Lower lobe of right lung (tissue), 2 donors: ENCODE measurements at places on chromosomes 5 and 9.

DNA sequence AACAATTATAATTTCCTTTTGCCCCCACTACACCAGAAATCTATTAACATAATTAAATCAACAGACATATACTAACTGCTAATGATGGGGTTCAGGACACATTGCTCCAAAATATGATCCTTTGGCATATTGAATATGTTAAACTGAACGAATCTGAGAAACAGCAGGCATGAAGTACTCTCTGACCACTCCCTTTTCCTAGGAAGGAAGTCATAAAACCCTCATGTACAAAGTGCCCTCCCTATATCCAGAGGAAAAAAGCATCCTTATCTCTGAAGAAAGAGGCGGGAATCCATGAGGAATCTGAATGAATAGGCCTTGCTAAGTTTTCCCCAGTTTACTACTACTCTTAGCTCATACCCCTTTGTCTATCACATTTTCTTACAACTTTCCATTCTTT is 67.9 kb downstream of the ADAMTS6 start:
- H3K36me3 ChIP-seq: no peaks in the 10 kb centered on the region
- no peak overlapping the region for H3K27ac ChIP-seq
- no peak for DNase-seq
- no peak overlapping the region for H3K4me3 ChIP-seq
- H3K4me1 ChIP-seq: no peaks in the 10 kb centered on the region

GRCh38 chr9:133616643-133617405 is 7.6 kb upstream of the FAM163B start:
- H3K4me1 ChIP-seq: peaks cover 7% of the 10 kb centered on the region
- no peak for DNase-seq
- H3K27ac ChIP-seq: no peak overlapping the region
- H3K27me3 ChIP-seq: peaks cover 45% of the 10 kb centered on the region
- no peak overlapping the region for H3K4me3 ChIP-seq

DNA sequence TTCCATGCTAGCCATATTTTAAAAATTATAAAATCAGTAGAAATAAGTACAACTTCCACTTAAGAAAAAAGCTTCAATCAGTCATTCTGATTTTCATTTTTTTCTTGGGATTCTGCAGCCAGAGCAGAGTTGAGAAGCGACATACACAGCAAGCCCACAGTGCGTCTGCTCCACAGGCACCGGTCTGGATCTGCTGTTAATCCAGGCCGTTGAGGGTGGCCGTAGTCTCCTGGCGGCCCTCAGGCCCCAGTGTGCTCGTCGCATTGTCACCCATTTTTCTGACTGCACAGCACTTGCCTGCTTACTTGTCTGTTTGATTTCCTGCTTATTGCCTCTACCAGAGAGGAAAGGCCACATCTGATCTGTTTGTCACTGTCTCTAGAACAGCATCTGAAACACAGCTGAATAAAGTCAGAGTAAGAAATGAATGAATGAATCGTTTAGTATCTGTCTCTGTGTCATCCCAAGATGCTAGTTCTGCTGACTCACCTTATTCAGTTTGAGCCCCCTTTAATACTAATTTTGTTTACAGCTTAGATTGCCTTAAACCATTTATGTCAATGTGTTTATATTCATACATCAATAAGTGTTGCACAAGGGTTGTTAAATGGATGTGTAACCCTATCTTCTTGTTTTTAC is 11.6 kb upstream of the ASPN start:
- H3K4me1 ChIP-seq: peaks cover 5% of the 10 kb centered on the region
- H3K27ac ChIP-seq: no peak overlapping the region
- H3K36me3 ChIP-seq: no peaks in the 10 kb centered on the region
- no peak for DNase-seq

- H3K27me3 ChIP-seq: no peaks in the 10 kb centered on the region
- no peak overlapping the region for H3K4me3 ChIP-seq
- H3K4me1 ChIP-seq: no peaks in the 10 kb centered on the region
Measured at GRCh38 chr5:97601651-97602050, 418.6 kb upstream of the RIOK2 start.

GRCh38 chr5:120083851-120084542 is 380.1 kb upstream of the PRR16 start:
- no peaks in the 10 kb centered on the region for H3K36me3 ChIP-seq
- no peak overlapping the region for H3K27ac ChIP-seq
- no peaks in the 10 kb centered on the region for H3K27me3 ChIP-seq
- H3K4me3 ChIP-seq: no peak overlapping the region
- no peaks in the 10 kb centered on the region for H3K4me1 ChIP-seq
- DNase-seq: no peak

DNA sequence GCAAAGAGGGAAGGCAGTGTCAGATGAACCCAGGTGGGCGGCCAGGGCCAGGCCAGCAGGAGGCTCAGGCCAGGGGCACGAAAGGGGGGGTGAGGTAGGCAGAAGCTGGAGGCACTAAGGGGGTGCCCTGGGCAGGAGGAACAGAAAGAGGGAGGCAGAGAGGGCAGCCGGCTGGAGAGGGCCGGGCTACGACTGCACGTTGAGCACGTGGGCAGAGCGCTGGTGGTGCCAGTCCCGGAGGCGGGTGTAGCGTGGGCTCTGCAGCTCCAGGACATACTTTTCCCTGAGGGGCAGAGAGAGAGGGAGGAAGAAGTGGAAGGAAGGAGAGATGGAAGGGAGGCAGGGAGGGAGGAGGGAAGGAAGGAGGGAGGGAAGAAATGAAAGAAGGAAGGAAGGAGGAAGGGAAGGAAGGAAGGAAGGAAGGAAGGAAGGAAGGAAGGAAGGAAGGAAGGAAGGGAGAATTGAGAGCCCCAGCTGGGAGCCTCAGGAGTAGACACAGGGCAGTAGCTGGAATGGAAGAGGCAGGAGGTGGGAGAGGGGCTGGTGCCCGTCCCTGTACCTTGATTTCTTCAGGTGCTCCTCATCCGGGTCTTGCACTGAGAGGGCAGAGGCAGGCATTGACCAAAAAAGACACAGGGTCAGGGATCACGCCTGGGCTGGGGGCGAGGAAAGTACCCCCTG is 7.0 kb downstream of the PDLIM7 start:
- no peak for DNase-seq
- no peak overlapping the region for H3K4me3 ChIP-seq
- H3K27me3 ChIP-seq: no peaks in the 10 kb centered on the region
- H3K4me1 ChIP-seq: peaks cover 24% of the 10 kb centered on the region
- no peak overlapping the region for H3K27ac ChIP-seq

DNA sequence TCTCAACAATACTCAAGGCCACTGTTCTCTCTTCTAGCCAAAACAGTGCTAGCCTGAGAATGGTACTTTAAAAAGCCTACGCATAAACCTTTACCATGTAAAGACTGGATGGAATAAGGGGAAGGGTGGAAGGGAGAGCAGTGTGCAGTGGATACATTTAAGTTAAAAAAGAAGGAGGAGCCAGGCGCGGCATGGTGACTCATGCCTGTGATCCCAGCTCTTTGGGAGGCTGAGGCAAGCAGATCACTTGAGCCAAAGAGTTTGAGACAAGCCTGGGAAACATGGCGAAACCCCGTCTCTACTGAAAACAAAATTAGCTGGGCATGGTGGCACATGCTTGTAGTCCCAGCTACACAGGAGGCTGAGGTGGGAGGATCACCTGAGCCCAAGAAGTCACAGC is 127.7 kb upstream of the KIF2A start:
- H3K4me1 ChIP-seq: no peaks in the 10 kb centered on the region
- H3K27me3 ChIP-seq: peaks cover 4% of the 10 kb centered on the region
- H3K27ac ChIP-seq: no peak overlapping the region
- no peak for DNase-seq
- H3K4me3 ChIP-seq: no peak overlapping the region

- H3K27ac ChIP-seq: no peak overlapping the region
- DNase-seq: no peak
- no peak overlapping the region for H3K4me3 ChIP-seq
- H3K4me1 ChIP-seq: no peaks in the 10 kb centered on the region
- no peaks in the 10 kb centered on the region for H3K27me3 ChIP-seq
Measured at GRCh38 chr5:59287884-59288283, 605.6 kb downstream of the PDE4D start.

GRCh38 chr9:27150746-27151406 is 41.9 kb downstream of the TEK start:
- H3K4me3 ChIP-seq: no peak overlapping the region
- peaks cover 28% of the 10 kb centered on the region for H3K4me1 ChIP-seq
- no peak for DNase-seq
- no peaks in the 10 kb centered on the region for H3K36me3 ChIP-seq
- H3K27ac ChIP-seq: no peak overlapping the region

DNA sequence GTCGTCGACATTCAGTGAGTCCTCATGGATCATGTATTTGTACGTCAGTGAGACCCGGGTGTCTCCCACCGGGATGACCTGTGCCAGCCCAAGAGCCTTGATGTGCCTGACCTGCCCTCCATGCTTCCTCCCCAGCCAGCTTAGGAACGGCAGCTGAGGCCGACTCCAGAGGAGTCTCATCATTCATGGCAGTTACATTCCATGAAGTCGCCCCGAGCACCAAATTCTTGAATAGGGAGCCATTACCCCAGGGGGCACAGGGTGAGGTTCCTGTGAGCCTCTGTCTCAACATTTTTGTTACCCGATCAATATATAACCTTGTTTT is 67.8 kb downstream of the ZNF354C start:
- no peaks in the 10 kb centered on the region for H3K27me3 ChIP-seq
- no peaks in the 10 kb centered on the region for H3K4me1 ChIP-seq
- DNase-seq: no peak

- H3K4me1 ChIP-seq: peaks cover 23% of the 10 kb centered on the region
- peak within 1 kb of the TSS; percentile 53 for H3K27ac ChIP-seq
- no peaks in the 10 kb centered on the region for H3K36me3 ChIP-seq
Measured at GRCh38 chr9:92482329-92482728, at the start of gene ASPN. Gene ASPN (minus strand): TSS chr9:92482506.

DNA sequence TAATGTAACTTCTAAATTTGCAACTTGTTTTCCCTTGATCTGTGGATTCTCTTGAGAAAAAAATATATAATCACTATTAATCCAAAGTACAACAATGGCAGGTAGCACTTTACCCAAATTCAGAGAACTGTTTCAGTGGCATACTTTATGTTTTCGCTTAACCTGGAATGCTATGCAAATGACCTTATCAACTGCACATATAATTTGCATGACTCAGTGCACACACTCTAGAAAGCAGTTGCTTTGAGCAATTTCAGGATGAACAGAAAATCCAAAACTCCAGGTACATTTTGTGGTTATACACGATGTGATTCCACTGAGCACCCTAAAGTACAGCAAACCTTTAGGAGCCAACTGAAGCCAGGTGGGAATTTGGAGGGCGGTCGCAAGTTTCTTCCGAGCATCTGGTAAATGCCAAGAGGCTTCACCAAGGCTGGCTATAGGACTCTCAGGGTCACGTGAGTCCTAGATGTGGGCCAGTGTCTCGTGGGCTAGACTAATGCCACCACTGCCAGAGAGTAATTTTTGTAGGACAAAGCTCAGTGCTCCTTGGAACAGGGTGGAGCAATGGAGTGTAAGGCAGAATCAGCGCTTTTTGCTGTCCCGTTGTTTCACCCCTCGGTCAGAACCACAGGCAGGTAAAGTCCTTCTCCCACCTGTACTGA is 37.3 kb downstream of the DMGDH start:
- no peaks in the 10 kb centered on the region for H3K27me3 ChIP-seq
- no peak for DNase-seq
- no peaks in the 10 kb centered on the region for H3K36me3 ChIP-seq
- no peaks in the 10 kb centered on the region for H3K4me1 ChIP-seq
